ENCODE measurements at places on chromosomes 7 and 10.

- no peak for DNase-seq
Measured at GRCh38 chr7:134391223-134391622, 67.7 kb downstream of the AKR1B1 start.

DNA sequence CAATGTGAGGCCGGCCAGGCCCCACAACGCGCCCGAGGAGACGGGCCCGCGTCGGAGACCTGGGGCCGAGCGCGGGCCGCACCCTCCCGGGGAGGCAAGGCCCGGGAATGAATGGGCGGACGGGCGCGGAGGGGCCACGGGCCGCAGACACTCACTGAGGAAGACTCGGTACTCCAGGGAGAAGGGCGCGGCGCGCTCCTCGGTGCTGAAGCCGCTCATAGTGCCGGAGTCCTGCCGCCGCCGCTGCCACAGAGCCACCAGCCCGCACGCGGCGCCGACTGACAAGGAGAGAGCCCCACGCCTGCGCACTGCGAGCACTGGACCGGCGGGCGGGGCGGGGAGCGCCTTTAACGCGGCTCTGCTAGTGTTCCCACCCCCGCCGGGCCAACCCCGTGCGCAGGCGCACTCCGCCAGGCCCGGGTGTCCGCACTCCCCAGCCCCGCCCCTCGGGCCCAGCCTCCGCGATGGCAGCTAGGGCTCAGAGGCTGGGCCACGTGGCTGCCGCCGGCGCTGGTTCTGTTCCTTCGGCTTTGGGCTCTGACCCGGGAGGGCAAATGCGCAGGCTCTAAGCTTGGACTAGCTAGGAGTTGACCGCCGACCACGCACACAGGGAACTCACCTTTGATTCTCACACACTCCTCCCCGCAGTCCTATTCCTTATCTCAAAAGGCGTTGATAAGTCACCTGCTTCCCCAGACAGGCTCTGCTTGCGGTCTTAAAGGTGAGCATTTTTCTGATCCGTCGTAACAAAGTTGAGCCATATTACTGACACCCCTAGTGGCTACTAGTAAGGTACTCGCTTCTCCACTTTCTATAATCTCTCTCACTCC is at the start of gene PPA1:
TSS of gene PPA1 (minus strand) at position 321 of the 830 bp plus-strand sequence. CDS start at position 219, 102 bp downstream.
- DNase-seq = peak; percentile 99

DNA sequence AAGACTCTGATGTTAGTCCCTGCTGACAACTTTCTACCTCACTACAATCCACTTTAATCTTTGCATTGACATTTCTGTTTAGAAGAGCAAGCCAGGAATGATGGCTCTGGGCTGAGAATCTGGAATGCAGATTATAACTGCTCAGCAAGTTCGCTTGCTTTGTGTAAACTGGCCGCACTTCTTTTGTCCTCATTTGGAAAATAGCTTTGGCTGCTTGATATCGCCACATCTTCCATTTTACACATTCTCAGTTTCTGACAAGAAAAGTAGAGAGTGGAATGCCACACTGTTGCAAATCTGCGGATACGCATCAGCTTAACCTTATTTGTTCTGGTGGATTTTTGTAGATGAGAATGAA is 429.8 kb downstream of the KCNMA1 start:
- no peak for DNase-seq

DNA sequence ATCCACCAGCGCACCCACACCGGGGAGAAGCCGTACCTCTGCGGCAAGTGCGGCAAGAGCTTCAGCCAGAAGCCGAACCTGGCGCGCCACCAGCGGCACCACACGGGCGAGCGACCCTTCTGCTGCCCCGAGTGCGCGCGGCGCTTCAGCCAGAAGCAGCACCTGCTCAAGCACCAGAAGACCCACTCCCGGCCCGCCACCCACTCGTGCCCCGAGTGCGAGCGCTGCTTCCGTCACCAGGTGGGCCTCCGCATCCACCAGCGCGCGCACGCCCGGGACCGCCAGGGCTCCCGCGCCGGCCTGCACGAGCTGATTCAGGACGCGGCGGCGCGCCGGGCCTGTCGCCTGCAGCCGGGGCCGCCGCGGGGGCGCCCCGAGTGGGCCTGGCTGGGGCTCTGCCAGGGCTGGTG is 17.7 kb downstream of the ZNF775 start:
- DNase-seq = no peak

- no peak for DNase-seq
Measured at GRCh38 chr10:94218493-94219183, 144.1 kb downstream of the NOC3L start.

- peak; percentile 1 for DNase-seq
Measured at GRCh38 chr7:16753932-16754855, 639 bp downstream of the TSPAN13 start.

GRCh38 chr7:27088002-27088922 is 7.5 kb downstream of the HOXA1 start:
- DNase-seq = no peak

GRCh38 chr7:115600207-115600606 is 430.4 kb downstream of the TFEC start:
- DNase-seq = no peak

DNA sequence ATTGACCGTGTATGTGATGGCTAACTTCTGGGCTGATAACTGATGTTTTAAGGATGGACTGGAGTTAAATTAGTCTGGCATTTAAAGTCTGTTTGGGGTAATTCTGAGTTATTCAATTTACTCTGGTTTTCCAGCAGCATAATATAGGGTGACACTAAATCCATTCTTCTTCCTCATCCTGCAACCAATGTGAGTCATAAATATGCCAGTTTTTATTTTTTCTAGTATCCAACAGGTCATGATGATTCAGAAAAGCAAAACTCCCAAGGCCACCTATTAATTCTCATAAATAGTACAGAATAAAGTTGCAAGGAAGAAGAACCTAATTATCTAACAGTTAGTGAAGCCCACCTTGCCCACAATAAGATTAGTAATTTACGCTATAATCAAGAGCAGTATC is 7.5 kb upstream of the EPHB6 start:
- DNase-seq = no peak

DNA sequence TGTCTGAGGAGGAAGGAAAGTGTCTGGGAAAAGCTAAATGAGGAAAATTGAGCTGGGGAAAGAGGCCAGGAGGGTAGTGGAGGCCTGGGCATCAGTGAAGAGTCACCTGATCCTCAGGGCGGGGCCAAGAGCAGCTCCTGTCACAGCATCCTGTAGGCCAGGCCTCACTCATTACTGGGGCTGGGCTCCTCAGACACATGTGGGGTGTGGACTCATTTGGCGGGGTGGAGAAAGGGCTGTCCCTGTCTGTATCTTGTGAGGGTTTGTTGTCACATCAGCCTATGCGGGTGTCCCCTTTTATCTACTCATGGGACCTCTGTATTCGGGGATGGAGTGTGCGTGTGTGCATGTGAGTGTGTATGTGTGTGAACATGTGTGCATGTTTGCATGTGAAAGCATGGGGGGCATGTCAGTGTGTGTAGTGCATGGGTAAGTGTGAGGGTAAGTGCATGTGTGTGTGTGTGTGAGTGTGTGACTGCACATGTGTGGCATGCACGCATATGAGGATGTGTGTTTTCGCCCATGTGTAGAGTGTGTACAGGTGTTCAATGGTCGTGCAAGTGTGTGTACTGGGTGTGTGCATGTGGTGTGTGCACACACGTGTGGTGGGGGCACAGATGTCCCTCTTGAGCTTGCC is 67.8 kb downstream of the RAMP3 start:
- no peak for DNase-seq

DNA sequence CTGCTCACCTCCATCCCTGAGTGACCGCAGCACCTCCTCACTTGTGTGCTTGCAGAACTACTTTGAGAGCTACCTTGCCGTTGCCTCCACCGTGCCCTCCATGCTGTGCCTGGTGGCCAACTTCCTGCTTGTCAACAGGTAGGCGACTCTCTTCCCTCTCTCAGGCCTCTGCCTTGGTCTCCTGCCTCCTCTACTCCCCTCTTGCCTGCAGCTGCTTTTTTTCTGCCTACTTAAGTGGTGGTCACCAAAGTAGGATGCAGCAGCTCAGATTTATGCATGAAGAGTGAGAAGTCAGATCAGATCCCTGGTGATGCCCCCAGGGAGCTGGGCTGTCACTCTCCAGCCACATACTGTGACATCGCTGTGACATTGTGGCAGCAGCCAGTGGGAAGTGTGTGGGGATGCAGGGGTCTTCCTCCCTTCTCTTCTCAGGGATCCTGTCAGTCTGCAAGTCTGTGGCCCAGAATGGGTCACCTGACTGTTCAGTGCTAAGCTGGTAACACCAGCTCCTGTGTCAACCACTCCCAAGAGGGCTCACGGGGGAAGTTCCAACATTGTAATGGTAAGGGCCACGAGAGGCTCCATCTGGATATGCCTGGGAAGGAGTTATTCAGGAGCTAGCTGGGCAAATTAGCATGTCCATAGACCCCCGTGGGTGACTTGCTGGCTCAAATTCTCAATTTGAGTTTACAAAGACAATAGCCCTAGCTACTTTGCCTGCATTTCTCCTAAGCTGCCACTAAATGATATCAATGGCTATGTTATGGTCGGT is 25.3 kb downstream of the SLC29A3 start:
- DNase-seq = no peak

GRCh38 chr10:71962901-71963300 is 1.3 kb upstream of the CHST3 start:
- DNase-seq = no peak

DNA sequence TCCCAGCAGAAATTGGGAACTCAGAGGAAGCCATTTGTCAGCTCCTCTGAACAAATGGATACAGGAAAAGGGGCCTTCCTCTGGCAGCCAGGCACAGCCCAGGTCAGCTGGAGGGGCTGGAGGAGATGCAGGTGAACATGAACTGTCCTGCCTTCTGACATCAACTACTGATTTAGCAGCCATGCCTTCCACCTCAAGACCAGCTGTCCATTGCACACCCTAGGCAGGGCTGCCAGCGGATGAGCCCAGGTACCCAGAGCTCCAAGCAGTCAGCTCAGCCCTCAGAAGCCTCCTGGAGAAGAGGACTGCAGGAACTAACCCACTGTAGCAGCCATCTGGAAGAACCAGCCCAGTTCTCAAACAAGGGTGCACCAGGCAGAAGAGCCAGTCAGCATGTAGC is 44.1 kb upstream of the GDF10 start:
- DNase-seq = no peak

GRCh38 chr7:19561121-19561805 is 147.6 kb downstream of the POLR1F start:
- DNase-seq = no peak

DNA sequence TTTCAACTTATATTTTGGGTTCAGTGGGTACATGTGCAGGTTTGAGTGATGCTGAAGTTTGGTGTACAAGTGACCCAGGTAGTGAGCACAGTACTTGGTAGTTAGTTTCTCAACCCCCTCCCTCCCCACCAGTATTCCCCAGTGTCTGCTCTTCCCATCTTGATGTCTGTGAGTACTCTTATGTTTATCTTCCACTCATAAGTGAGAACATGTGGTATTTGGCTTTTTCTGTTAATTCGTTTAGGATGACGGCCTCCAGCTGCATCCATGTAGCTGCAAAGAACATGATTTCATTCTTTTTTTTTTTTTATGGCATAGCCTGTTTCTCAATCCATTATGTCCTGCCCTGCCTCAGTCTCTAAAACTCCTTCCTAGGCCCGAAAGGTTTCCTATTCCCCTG is 222.1 kb downstream of the WDR37 start:
- DNase-seq = no peak

GRCh38 chr7:139830782-139831501 is 1.9 kb downstream of the TBXAS1 start:
- DNase-seq = peak; percentile 25
